ENCODE measurements at places on chromosomes 5 and 9. TPM values are rescaled to one million over a fixed set of nuclear protein-coding genes. Genes with fewer than 3 reads are reported as not detected.

- no peak for DNase-seq
These were observed 347.4 kb upstream of the NUDT12 start for GRCh38 chr5:103910011-103910410.

DNA sequence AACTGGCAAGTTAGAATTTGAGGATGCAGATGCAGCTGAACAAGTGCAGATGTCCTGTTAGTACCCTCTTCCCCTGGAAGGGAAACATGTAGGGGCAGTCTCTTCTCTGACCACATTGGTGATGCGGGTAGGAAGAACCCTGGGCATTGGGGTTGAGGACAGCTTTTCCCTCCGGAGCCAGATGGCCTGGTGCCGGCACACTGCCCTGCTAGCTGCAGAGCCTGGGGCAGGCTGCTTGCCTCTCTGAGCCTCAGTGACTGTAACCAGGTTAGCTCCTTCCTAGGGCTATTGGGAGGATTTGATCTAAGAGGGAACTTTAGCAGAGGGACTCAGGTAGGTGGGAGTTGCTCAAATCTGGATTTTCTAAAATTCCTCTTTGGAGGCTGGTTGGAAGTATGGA, 148.4 kb downstream of the HSPA4 start:
- DNase-seq, result peak; percentile 34

The CDX1 gene
- total RNA-seq, result not detected

GRCh38 chr9:86324308-86324707, 29.9 kb downstream of the TUT7 start:
- DNase-seq, result no peak

The IER5L gene
- total RNA-seq, result 36.0 TPM

The CDC20B gene
- total RNA-seq, result 0.34 TPM

The GPRIN1 gene
- 72.3 TPM for total RNA-seq

The RAB3C gene
- 36.2 TPM for total RNA-seq

The PSD2 gene
- 2.3 TPM for total RNA-seq

DNA sequence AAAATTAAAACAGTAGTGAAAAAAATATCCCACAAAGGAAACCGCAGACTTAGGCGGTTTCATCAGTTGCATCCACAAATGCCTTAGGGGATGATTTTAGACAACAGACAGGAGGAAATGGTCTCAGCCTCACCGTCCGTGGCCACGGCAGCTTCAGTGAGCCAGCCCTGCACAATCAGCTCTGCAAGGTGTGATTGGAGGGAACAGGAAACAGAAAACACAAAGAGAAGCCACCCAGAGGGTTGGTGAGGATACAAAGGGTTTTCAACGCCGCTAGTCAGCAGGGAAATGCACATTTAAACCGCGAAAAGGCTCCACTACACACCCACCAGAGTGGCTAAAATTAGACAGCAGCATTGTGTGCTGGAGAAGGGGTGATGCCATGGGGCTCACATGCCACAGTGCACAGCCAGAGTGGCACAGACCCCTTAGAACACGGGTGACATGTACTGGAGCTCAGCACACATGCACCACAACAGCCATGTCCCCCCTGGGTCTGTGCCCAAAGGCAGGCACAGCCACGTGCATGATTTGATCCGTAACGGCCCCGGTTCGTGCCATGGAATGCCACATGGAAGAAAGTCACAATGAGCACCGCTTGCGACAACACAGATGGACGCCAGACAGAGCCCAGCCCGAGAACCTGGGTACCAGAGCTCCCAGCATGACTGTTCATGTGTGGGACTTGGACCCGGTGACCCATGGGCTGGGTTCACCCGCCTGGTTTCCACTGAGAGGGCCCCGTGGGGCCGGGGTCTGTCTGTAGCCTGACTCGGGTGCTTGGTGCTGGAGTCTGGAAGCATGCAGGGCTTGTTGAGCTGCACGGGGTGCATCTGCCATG, 18.3 kb upstream of the TERT start:
- no peak for DNase-seq

The RNF224 gene
- total RNA-seq, result 0.39 TPM

GRCh38 chr5:179219661-179220620, 125.3 kb downstream of the ADAMTS2 start:
- DNase-seq, result no peak

DNA sequence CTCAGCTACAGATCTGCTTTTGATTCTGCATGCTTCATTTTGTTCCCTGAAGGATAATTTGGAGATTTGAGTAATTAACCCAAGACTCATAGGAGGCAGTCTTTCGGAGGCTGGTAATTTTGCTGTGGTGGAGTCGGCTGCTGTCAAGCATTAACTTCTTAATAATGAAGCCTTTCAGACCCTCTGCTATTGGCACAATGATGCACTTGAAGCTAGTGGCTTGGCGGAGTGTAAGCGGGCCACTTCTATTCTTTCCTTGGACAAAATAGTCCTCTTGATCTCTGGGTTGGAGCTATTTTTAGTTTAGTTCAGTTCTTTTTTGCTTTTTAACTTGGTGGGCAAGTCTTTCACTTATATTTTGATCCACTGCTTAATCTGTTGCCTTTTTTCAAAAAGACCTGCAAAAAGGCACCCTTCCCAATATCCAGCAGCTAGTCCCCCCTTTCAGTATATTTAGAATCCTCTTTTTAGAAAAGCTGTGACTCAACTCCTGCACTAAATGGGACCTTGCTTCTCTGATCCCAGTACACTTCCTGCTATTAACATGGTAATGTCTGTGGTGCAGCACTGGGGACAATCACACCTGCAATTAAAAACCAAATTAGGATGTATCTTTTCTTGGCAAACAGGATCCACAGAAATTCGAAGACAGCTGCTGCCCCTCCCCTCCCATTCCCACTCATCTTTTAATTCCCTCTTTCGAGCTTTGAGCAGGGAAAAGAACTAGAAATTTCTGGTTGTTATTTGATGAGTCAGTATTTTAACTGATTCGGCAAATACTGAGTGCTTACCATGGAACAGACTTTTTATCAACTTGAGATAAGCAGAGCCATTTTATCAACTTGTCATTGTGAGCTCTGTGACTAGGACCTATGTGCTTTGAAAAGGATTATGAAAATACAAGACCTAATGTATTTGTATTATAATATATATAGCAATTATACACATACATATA, 169.4 kb upstream of the ANKRD55 start:
- DNase-seq, result no peak

DNA sequence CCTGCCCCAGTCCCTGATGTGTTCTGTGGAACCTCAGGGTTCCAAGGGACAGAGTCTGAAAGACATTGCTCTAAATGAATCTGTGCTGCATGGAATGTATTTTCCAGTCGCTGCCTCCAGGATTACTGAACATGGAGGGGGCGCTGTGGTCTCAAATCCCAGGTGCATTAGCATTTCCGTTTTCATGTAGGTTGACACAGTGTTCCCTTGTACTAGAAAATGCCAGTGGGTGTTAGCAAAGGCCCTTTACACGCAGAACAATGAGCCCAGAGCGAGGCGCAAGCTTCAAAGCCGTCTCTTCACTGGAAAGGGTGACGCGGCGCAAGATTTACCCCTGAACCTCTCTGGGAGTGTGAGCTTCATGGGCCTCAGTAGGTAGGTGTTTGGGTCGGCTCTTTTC, 308.3 kb downstream of the SLIT3 start:
- DNase-seq, result peak; percentile 31

DNA sequence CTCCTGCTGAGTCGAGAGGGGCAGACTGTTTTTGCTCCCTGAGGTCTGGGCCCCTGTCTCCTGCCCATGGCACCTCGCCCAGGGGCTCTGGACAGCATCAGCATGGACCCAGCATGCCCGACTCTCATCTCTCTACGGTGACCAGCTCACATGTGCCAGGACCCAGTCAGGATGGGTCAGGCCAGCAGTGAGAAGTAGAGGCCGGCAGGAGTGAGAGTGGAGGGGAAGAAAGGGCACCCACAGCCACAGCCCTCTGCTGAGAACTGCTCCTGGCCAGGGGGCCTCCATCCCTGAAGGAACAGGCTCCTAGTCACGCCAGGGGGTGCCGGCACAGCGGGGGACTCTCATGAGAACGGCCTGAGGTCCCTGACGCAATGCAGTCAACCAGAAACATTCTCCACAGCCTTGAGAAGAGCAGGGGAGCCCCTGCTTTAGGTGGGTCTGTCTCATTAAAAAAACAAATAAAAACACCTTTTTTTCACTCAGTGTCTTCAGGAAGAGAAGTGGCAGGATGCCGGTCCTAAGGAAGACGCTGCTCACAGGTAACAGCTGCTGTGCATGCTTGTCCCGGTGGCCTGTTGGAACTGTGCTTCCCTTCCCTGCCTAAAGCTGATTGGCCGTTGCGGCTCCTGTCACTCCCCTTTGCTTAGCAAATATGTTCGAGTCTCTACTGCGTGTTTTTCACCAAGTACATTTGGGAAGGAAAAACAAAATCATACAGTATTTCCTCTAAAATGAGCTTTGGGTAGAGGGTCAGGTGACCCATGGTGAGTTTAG, 85.7 kb upstream of the FBXW11 start:
- no peak for DNase-seq

The TMEM252 gene
- total RNA-seq, result not detected

Data from glutamatergic neuron (in vitro differentiated cells).